T-helper 1 cell (primary cell): ENCODE measurements at places on chromosomes 7 and 10.
A peak's percentile ranks its signal among the peaks of the same experiment; 100 is the strongest.

- DNase-seq = no peak
These were observed 43.9 kb downstream of the FOXK1 start for GRCh38 chr7:4725850-4726450.

GRCh38 chr10:69572159-69573055 lies 815 bp downstream of the NEUROG3 start:
- no peak for DNase-seq

GRCh38 chr7:116534790-116535189 lies 10.0 kb downstream of the CAV1 start:
- no peak for DNase-seq

DNA sequence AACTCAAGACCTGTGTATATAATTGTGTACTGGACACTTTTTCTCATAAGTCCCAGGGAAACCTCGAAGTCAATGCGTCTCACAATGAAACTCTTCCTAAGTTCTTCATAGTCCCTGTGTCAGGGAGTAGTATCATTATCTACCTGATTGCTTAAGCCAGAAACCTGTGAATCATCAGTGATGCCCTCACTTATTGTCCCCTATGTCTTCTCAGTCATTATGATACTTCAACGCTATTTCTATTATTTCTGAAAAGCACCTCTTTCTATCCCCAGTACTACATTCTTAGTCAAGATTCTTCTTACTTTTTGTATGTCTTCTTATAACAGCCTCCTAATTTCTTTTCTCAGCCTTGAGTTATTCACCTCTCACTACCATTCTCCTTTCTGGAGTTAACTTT lies 94.3 kb downstream of the OTUD1 start:
- DNase-seq = no peak

DNA sequence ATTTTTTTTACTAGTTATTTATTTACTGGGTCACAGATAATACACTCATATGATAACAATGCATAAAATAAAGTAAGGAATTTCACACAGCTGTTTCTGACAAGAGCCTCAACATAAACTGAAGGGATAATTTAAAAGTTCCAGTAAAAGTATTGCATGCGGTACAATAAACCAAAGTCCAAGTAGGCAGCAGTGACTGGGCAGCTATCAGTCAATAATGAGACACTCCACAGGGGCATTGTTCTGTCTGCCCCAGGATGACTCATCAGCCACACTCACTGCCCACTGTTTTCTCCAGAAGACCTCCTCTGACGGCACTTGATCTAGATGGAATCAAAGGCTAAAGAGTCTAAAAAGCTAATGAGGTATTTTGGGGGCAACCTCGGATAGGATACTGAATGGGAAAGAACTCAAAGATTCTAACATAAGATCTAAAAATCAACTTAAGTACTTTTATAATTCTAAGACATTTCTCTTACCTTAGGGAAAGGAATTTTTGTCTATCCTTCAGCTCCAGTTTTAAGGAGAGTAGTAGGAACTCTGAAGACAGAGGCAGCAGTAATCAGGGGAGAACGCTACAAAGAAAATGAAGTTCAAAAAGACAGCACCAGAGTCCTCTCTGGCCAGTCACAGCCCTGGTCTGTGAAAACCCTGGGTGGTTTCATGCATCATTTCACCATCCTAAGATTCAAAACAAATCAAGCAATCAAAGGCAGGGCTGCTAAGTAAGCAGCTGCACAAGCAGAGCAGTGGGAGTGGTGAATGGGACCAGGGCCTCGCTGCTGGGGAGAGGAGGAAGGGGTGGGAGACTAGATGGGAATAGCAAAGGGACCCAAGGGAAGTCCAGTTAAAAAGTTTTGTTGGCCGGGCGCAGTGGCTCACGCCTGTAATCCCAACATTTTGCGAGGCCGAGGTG lies 175.1 kb downstream of the AVL9 start:
- DNase-seq = no peak

- DNase-seq = no peak
These were observed 188.9 kb upstream of the MALRD1 start for GRCh38 chr10:18859659-18860058.

- DNase-seq = no peak
These were observed 9.4 kb downstream of the EFCAB10 start for GRCh38 chr7:105571891-105572290.

DNA sequence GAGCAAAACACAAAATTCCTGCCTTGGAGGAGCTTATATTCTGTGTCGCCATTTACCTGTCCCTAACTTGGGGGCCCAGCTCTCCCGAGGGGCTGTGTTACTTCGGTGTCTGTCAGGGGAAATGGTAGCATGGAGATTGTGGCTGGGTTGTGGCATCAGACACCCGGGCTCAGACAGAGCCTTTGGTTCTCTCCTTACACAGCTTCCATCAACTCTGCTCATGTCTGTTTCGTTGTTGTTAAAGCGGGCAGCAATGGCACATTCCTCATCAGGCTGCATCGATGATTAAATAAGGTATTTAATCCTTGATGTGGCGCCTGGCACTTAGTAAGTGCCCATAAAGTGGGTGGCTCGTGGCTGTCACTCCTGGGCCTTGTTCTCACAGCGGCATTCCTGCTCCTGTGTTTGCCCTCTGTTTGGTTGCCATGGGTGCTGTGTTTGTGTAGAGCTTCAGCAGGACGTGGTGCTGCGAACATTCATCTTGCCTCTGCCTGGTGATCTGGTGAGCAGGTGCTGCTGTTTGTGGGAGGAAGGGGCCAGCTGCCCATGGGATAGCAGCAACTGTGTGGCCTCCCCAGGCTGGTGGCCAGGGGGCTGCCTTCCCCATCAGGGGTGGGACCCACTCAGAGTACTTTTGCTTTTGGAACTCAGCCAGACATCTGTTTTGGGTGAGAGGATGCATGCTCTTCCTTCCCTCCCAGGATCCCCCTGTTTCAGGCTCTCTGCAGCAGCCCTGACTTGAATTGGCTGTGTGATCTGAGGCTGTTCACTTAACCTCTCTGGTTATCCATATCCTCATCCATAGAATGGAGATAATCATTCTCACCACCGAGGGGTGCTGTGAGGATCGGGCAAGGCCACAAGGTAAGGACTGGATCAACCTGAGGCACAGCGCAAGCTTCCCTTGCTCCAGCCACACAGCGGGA lies 207.2 kb upstream of the SVIL start:
- DNase-seq = no peak

DNA sequence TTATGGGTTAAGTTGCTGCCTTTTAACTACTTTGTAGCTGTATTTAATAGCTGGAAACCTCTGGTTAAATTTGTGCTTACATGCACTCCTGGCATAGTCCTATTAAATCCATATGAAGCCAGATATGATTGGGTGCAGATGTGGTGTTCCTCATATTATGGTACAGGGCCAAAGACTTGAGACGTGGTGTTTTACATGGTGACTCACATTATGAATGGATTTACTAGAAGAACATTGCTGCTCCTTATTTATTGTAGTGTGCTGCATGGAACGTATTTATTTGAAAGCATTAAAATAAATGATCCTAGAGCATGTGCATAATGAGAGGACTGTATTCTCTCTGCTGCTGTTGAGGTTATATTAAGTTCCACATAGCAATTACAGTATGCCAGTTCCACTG lies 224.1 kb downstream of the SLC25A13 start:
- no peak for DNase-seq

DNA sequence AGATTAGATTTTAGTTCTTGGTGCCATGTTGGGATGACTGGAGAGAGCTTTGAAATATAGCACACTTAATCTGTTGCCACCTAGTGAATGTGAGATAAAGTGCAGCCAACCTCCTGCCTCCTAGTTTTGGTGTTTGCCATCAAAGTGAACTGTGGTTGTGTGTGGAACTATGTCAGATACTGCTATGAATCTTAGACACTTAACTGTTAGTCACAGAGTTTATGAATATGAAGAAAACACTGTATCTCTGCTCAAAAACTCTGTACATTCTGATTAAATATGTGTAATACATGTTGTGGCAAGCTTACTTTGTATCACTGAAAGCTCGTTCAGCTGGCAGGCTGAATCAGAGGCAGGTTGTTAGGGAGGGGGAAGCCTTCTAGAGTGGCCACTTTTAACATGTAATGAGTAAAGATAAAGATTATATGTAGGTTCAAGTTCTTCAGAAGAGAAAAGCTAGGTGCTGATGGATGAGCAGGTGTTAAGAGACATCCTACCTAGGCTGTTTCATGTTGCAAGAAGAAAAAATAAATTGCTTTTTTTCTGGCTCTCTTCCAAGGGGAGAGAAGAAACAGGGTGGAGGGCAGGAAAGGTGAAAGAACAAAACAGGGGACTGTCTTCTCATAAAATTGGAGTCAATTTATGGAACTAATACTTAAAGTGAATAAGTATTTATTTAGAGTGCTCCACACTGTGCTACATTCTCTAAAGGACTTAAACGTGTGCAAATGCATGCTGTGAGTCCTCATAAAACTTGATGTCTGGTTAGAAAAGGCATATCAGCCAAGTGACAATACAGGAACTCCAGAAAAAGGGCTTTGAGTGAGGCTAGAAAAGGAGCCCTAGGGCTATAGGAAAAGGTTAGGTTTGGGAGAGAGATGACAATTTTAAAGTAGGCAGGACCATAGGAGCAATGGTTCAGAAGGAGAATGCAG lies 14.1 kb upstream of the LAMB1 start:
- DNase-seq = no peak

GRCh38 chr10:62858364-62858763 lies 42.2 kb upstream of the EGR2 start:
- no peak for DNase-seq

DNA sequence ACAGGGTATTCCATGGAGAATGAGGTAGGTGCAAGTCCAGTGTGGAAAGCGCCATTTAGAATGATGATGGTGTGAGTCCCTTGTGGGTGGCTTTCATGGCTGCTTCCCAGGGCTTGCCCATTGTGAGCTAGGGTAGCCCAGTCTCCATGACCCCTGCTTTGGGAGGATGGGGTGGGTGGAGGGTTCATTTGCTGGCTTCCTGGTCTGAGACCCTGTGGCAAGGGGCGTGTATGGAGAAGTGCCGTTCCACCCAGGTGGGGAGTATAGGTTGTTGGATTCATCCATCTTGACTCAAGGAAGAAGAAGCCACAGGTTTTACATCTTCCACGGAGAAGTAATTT lies 27.7 kb downstream of the CCM2 start:
- DNase-seq = peak; percentile 4

DNA sequence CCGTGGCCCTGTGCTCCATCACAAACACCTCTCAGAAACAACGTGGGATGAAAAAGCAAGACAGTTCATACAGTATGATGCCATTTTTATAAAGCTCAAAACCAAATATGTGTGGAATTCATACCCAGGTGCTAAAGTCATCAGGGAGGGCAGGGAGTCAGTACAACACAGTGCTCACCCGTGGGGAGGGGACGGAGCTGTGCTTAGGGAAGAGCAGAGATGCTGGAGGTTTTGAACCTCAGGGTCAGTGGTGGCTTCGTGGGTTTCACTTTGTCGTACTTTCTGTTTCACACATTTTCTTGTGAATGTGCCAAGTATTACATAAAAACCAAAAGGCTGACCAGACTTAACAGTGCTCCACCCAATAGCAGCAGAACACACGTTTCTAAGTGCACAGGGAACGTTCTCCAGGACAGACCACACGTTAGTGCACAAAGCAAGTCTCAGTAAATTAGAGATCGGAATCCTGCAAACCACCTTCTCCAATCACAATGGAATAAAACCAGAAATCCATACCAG lies 21.2 kb downstream of the ZMIZ2 start:
- no peak for DNase-seq
